ENCODE measurements at places on chromosomes 3 and 15.

GRCh38 chr3:138441742-138442141, 7.3 kb downstream of the ESYT3 start:
- DNase-seq: no peak

GRCh38 chr3:12175844-12176453, 17.2 kb upstream of the TIMP4 start:
- no peak for DNase-seq

- DNase-seq: no peak
Observed at GRCh38 chr3:14147066-14147435, 22.2 kb downstream of the TMEM43 start.

DNA sequence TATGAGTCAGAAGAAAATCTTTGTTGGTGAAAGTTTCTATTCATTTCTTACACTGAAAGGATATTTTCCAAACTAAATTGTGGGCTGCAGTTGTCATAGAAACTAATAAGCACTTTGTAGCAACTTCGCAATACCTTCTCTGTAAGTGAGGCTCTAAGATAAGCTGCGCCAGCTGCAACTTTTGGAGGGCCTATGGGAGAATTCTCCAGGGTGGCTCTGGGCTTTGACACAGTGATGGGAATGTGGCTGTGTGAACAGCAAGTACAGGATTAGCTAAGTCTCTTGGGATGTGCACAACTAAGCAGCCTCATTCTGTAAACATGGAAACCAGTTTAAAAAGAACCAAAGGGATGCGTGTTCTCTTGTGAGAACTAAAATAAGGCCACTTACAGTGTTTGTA, 124.6 kb upstream of the SGO1 start:
- no peak for DNase-seq

- DNase-seq: no peak
Observed at GRCh38 chr3:78913711-78914110, 854.1 kb downstream of the ROBO1 start.

DNA sequence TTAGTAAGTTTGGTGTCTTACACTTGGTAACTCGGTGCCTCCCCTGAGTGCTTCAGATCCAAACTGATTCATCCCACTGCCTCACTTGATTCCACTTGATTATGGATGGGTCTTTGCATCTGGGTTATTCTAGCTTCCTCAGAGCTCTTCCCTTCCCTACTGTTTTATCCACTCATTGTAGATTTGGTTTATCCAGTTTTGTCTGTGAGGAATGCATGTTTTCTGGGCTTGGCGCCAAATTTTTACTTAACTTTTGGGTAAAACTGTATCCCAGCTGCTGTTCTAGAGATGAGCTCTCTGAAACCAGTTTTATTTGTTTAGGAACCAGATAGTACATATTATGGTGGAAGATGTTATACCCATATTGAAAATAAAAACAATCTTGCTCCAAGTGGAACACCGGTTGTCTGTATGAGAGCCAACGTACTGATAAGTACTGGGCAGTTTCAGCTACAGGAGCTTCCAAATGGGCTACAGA, 20.9 kb downstream of the RAD54L2 start:
- no peak for DNase-seq

Measured in left colon (tissue), 2 donors.